ENCODE measurements at places on chromosomes 2 and 18.

DNA sequence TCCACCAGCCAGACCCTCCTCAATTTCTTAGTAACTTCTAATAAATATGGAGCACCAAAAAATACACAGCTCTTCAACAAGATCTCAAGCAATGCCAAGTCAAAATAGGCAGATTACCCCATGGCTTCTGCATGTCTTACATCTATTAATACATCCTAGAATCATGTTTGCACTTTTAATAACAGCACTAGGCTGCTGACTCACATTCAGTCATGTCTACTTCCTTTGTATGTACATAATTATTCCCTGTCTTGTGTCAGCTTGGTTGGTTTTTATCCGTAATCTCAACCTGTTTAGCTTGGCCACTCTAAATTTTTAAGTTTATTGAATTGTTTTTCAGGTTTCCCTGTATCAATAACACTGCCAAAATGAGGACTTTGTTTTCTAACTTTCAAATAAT is 420.1 kb upstream of the ACVR2A start:
- no peak for DNase-seq

GRCh38 chr2:223797037-223797436 is 40.3 kb downstream of the AP1S3 start:
- no peak for DNase-seq

GRCh38 chr2:99181624-99182000 is 628 bp downstream of the MRPL30 start:
- no peak for DNase-seq

DNA sequence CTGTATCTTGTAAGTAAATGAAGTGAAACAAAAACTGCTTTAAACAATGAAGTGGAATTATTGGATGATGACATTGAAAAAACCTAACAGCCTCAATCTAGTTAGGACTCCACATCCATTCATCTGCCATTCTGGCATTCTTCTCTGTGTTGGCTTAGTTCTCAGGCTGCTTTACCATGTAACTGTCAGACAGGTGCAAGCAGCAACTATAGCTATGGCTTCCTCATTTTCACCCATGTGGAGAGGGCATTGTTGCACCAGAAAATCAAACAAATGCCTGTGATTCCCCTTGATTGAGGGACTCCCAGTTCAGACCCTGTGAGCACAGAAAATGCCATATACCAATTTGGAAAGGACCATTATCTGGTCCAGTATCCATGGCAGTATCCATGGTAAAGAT is 129.5 kb upstream of the NYAP2 start:
- no peak for DNase-seq

GRCh38 chr18:3710712-3711301 is 260.8 kb downstream of the TGIF1 start:
- DNase-seq, result peak; percentile 61

- no peak for DNase-seq
These were observed 24.2 kb upstream of the ARMC9 start for GRCh38 chr2:231174211-231174651.

DNA sequence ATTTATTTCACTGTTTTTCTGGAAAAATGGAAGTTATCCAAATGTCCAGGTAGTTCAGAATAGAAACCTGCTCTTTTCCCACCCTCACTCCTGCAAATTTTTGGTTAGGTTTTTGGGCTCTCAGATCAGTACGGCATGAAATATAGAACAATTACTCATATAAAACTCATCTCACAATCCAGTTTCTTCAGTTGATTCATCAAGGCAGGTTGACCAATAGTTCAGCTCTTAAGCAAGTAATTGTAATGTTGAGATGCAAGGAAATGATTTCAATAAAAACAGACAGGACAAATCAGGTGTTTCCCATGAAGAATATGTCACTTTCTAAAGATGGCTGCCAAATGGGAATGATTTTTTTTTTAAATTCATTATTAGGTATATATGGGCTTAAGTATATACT is 2.0 kb downstream of the RAB27B start:
- no peak for DNase-seq

- no peak for DNase-seq
These were observed 207.9 kb downstream of the CMPK2 start for GRCh38 chr2:6657855-6658254.

GRCh38 chr2:201158111-201158929 is 24.6 kb upstream of the CASP10 start:
- DNase-seq, result peak; percentile 78

GRCh38 chr18:56294484-56295183 is 343.8 kb downstream of the TXNL1 start:
- no peak for DNase-seq

DNA sequence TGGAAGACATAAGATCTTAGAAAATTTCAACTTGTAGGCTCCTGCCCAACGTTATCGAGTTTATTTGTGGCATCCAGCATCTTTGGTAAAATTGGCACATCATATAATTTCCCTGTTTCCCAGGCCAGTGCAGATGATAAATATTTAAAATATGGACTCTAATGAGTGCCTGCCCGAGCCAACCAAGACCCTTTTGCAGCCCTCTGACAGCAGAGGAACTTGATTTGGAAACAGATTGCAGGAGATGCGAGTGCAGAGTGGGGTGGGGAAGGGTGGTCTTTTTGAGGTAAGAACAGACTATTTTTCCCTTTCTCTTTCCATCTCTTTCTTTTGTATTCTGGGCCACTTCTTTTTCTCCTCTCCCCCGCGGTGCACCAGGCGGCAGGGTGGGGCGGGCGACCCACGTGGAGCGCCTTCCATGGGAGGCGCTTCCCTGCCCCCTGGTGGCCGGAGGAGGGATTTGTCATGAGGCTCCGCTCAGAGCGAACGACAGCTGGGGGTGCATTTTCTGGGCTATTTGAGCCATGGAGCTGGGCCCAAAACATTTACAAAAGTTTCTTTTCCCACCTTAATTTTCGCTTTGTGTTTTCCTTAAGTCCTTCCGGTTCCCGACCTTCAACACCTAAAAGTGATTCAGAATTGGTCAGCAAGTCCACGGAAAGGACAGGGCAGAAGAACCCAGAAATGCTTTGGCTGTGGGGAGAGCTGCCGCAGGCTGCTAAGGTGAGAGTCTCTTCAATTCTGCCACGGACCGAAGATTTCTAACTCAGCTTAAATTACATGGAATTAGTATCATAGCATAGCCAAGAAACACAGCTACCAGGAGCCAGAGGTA is 32.7 kb downstream of the LPIN1 start:
- DNase-seq, result peak; percentile 81

- no peak for DNase-seq
These were observed 50.2 kb downstream of the COL4A3 start for GRCh38 chr2:227214622-227215041.

DNA sequence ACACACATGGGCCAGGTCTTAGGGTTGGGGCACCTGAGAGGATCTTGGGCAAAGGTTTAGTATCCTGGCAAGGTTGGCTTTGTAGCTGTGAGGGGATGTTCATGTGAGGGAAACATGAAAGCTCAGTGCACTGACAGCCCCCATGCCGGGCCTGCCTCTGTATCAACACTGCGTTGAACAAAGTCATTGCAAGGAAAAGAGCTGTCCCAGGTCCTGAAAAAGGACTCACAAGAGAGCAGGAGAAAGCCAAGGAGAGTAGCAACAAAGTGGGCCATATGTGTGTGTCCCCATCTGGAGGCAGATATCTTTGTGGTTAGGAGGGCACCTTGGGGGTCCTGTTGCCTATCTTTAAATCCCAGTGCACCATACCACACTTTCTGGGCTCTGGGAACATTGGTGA is 237.8 kb upstream of the THSD7B start:
- DNase-seq, result no peak

GRCh38 chr2:96626553-96626942 is 11.6 kb downstream of the KANSL3 start:
- DNase-seq, result no peak

DNA sequence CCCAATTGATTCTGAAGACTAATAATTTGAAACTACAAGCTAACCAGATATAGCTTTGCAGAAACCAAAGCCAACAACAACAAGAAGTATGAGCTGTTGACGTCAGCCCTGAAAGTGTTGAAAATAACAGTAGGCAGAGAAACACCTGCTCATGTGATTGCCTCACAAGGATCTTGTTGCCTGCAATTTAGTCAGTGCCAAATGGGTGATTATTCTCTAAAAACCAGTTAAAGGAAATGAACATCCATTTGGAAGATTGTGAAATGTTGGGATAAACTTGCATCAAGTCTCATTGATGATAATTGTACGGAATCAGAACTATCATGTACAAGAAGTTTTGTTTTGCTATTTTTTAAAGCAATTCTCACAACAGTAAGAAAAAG is 2.8 kb downstream of the CYTIP start:
- no peak for DNase-seq

DNA sequence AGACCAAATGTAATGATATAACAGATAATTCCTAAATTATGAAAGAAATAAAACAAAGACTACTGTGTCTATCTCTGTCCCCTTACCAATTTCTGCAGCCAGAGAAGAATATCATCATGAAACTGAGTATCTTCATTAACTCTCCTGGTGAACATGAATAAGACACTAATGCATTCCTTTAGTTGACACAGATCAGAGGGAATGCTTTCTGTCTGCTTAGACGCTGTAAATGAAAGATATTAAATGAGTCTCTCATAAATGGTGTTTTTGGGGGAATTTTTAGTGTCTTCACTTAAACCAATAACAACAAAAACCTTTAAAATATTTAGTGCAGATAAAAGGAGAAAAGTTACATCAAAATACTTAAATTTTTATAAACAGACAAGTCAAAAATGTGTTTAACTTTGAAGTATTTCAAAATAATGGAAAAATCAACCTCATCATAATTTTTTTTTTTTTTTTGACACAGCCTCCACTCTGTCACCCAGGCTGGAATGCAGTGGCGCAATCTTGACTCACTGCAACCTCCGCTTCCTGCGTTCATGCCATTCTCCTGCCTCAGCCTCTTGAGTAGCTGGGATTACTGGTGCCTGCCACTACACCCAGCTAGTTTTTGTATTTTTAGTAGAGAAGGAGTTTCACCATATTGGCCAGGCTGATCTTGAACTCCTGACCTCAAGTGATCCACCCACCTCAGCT is 16.0 kb downstream of the EPG5 start:
- peak; percentile 28 for DNase-seq

DNA sequence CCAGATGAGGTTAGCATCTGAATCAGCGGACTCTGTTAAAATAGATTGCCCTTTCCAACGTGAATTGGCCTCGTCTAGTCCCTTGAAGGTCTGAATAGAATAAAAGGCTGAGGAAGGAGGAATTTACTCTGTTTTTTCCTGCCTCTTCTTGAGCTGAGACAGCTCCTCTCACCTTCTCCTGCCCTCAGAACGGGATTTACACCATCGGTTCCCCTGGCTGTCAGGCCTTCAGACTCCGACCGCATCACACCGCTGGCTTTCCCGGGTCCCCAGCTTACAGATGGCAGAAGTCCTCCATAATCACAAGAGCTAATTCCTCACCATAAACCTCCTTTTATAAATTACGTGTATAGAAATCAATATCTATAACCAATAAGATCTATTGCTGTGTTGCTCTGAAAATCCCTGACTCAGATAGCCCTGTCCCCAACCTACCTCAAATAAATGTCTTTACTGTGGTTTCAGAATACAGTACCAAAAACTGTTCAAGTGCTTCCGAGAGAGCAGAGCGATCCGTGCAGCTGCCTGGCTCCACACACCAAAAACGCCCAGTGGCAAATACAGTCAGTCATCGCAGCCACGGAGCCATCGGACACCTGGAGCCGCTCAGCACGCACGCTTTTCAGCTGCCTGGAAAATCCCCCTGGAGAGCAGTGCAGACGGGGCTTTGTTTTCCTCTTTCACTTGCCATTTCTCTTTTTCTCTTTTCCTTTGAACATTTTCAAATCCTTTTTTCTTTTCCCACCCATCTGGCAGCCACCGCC is 196.9 kb downstream of the NRP2 start:
- DNase-seq, result no peak

GRCh38 chr2:220696280-220696669 is 875.8 kb downstream of the EPHA4 start:
- no peak for DNase-seq

DNA sequence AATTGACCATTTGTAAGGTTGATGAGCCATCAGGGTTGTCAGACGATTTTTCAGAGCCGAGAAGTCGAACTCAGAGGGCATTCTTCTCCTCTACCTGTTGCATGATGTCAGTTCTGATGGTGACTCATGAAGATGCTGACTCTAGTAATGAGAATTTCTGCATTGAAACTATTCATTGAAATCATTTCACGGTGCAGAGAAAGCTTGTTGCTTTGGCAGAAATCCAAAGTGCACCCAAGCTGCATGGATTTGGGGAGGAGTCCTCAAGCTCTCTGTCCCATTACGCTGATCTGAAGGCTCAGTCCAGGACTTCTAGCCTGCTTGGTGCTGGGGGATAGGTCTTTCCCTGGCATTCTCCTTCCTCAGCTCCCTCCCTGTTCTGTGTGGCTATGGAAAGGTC is 125.7 kb upstream of the PXDN start:
- DNase-seq, result no peak

Data from tibial artery (tissue), 4 donors.